ENCODE measurements at places on chromosomes 12 and 14. TPM values are rescaled to one million over a fixed set of nuclear protein-coding genes. Genes with fewer than 3 reads are reported as not detected.

DNA sequence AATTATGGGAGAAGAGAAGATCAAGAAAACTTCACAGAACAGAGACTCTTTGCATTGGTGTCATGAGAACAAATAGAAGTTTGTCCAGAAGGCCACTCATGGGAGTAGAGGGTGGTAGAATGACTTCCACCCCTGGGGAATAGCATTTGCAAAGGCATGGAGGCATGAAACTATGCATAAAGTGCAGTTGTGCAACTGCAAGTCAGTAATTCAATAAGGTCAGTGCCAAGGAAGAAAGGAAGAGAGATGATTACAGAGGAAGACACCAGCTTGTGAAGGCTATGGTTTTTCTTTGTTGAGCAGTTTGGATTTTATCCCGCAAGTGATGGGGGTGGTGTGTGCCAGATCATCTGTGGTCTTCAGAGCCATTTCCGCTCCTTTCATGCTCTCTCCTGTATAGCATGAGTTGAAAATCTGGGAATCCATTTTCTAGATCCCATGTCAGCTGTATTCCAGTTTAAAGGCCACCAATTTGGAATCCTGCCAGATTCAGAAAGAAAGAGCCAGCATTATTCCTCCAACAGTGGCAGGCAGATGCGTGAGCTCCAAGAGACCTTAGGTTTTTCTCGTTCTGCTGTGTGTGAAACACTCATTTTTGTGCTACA is 67.6 kb upstream of the GRIN2B start:
- no peak overlapping the region for H3K27ac ChIP-seq
- DNase-seq = no peak
- H3K4me3 ChIP-seq = no peak overlapping the region
- no peaks in the 10 kb centered on the region for H3K36me3 ChIP-seq

- H3K4me3 ChIP-seq = no peak overlapping the region
- H3K27ac ChIP-seq = no peak overlapping the region
- peaks cover 3% of the 10 kb centered on the region for H3K36me3 ChIP-seq
- H3K4me1 ChIP-seq = no peaks in the 10 kb centered on the region
- H3K27me3 ChIP-seq = no peaks in the 10 kb centered on the region
- DNase-seq = no peak
These were observed 3.4 kb downstream of the DCTN2 start for GRCh38 chr12:57543581-57543980.

DNA sequence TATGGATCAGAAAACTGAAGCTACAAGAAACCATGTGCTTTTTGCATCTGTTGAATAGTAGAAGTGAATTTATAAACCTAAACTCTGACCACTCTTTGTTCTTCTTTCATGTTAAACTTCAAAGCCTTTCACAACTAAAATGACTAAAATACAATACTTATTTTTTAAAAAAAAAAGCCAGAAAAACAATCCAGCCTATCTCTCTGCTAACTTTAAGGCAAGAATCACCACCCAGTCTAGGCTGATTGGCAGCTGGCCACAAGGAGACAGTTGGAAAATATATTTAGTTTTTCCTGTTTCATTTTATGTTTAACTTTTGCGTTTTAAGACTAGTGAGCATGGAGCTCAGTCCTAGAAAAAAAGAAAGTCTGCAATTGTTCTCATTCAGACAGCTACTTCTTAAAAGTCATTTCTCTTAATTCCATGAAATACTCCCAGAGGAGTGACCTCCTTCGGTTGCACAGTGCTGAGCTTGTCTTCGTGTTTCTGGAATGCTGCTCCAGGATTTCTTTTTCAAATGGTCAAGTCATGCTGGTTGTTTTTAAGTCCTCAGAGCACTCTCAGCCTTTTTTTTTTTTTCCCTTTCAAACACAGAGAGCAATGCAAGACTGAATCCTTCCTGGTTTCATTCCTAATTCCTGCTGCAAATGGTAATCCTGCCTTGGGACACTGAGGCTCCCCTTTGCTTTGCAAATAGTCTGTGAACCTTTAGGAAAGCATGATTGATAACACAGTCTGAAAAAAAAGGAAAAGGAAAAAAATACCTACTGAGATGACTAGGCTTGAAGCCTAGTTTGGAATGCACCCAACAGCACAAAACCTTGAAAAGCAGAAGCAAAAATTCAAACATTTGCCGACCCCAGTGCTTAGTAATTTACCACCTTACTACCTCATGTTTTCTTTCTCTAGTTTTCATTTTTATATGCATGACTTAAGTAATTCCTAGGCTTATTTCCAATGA is 233.3 kb upstream of the DAAM1 start:
- H3K4me1 ChIP-seq = no peaks in the 10 kb centered on the region
- H3K27me3 ChIP-seq = no peaks in the 10 kb centered on the region
- H3K36me3 ChIP-seq = no peaks in the 10 kb centered on the region
- DNase-seq = no peak

DNA sequence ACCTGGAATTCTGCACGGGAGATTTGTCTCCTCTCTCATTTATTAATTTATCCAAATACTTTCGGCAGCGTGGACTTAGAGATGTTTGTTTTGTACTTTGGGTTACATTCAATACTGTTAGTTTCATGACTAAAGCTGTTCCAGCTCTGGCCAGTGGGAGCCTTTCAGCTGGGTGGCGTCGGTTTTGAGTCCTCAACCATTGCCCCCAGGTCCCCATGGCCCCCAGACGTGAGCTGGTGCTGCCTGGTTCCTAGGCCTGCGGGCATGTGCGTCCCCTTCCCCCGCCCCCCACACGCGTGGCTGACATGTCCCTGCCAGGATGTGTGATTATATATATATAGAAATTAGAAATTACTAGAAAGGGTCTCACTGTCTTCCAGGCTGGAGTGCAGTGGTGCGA is 48.2 kb downstream of the KIF26A start:
- DNase-seq = no peak
- H3K27ac ChIP-seq = no peak overlapping the region
- no peaks in the 10 kb centered on the region for H3K4me1 ChIP-seq
- H3K4me3 ChIP-seq = no peak overlapping the region

The SPSB2 gene
- 4.2 TPM for total RNA-seq

The KRT72 gene
- total RNA-seq = not detected
